ENCODE measurements at places on chromosomes 7 and 10.

DNA sequence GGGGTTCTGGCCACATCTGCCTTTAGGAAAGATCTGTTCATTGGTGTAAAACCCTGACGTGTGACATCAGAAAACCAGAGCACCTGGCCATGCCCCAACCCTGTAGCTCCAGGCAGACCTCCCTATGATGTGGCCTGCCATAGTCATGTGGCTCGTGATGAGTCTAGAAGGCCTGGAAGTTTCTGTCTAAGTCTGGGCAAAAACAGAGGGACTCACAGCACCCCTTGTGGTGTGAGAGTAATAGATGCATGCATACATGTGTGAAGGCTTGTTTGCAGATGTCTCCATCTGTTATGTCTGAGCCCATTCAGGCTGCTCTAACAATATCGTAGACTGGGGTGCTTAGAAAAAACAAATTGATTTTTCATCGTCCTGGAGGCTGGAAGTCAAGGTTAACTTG lies 309.3 kb downstream of the PAXIP1 start:
- DNase-seq: no peak

DNA sequence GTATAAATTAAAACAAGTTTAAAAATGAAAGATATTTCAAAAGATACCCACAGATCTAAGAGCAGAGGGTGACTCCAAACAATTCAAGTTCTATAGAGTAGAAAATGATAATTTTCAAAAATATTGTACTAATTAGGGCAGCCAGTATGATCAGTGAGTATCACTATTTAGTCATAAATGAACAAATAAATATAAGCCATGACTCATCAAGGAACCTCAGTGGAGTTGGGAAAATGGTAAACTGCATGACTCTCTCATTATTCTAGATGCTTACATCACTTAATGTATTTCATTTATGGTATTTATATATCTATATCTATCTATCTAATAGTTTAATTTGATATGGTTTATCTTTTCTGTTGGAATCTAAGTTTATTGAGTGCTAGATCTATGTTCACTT lies 94.3 kb downstream of the THSD7A start:
- DNase-seq: no peak

DNA sequence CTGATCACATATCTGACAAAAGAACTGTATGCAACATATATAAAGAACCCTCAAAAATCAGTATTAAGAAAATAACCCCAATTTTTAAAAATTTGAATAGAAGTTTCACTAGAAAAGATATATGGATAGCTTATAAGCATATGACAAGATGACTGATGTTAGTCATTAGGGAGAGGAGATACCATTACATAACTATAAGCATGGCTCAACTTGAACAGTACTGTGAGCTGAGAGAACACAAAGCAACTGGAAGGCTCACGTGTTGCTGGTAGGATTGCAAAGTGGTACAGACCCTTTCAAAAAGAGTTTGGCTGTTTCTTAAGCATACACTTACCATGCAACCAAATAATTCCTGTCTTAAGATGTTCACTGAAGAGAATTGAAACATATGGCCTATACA lies 14.7 kb downstream of the CCDC71L start:
- no peak for DNase-seq

DNA sequence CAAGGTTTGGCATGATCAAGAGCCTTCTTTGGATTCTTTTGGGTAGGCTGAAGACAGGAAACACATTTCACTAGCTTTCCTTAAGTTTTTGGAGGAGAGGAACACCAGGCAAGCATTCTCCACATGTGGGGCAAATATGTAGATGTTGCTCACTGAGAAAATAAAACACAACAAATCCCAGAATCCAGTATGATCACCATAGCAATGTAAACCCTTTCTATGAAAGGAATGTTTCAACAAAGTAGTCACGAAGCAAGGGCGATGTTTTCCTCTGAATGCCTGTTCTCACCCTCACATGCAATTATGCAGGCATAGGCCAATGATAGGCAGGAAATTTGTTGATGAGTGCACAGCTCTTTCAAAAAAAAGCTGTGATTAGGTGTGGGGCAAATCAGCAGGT lies 20.5 kb upstream of the CEP41 start:
- DNase-seq: no peak
